Naive thymus-derived CD8-positive, alpha-beta T cell (primary cell): ENCODE measurements at places on chromosomes 11 and 22.
A peak's percentile ranks its signal among the peaks of the same experiment; 100 is the strongest.

- H3K27me3 ChIP-seq, result peaks cover 31% of the 10 kb centered on the region
- peak overlapping the region; percentile 51 for H3K27ac ChIP-seq
- peaks cover 7% of the 10 kb centered on the region for H3K4me1 ChIP-seq
- H3K4me3 ChIP-seq, result peak overlapping the region; percentile 43
- DNase-seq, result no peak
- no peaks in the 10 kb centered on the region for H3K36me3 ChIP-seq
Observed at GRCh38 chr22:44586999-44587736, 89.1 kb upstream of the RTL6 start.

DNA sequence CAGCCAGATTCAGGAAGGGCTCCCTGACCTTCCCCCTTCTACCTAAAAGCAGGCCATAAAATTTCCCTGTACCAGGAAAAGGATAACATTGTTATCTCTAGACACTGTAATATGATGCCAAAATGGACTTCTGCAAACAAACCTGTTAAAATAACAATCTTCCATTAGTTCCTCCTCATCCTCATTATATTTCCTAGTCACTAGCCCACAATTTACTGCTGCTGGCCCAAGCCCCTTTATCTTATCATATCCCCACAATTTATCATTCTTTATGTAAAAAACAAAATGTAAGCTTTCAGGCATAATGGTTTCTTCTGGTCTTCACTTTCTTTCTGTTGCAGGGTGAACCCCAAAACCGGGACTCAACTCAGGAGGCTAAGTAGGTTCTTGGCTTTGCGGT, 1132.1 kb upstream of the CNTN5 start:
- H3K36me3 ChIP-seq, result no peaks in the 10 kb centered on the region
- no peak for DNase-seq
- no peaks in the 10 kb centered on the region for H3K4me1 ChIP-seq
- no peaks in the 10 kb centered on the region for H3K27me3 ChIP-seq
- H3K4me3 ChIP-seq, result no peak overlapping the region

- DNase-seq, result no peak
- H3K4me1 ChIP-seq, result no peaks in the 10 kb centered on the region
- H3K36me3 ChIP-seq, result no peaks in the 10 kb centered on the region
- no peaks in the 10 kb centered on the region for H3K27me3 ChIP-seq
Observed at GRCh38 chr11:132332521-132332920, 962.1 kb downstream of the NTM start.

DNA sequence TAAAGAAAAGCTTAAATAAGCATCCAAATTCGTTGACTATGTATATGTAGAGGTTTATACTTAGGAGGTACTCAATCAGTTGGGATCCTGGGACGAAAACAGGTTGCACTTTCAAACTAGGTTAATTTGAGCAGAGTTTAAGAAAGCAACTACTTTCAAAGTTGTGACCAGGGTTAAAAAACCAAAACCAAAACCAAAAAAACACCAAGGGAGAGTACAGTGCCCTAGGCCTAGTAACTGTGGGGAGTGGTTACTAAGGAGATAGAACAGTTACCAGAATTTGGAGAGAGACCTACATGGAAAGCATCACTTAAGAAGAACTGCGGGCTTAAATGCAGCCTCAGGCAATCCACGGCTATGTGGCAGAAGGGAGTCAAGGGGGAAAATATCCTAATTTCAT, 148.3 kb downstream of the JRKL start:
- no peak overlapping the region for H3K4me3 ChIP-seq
- no peaks in the 10 kb centered on the region for H3K4me1 ChIP-seq
- H3K27ac ChIP-seq, result no peak overlapping the region
- no peaks in the 10 kb centered on the region for H3K27me3 ChIP-seq
- no peak for DNase-seq
- H3K36me3 ChIP-seq, result no peaks in the 10 kb centered on the region

GRCh38 chr11:28072321-28072720, 35.6 kb downstream of the KIF18A start:
- no peak overlapping the region for H3K27ac ChIP-seq
- H3K4me1 ChIP-seq, result no peaks in the 10 kb centered on the region
- H3K36me3 ChIP-seq, result no peaks in the 10 kb centered on the region
- H3K4me3 ChIP-seq, result no peak overlapping the region

- no peaks in the 10 kb centered on the region for H3K36me3 ChIP-seq
- H3K27me3 ChIP-seq, result peaks cover 44% of the 10 kb centered on the region
- no peak overlapping the region for H3K4me3 ChIP-seq
- no peak for DNase-seq
Observed at GRCh38 chr11:36306888-36307287, 10.8 kb downstream of the PRR5L start.

DNA sequence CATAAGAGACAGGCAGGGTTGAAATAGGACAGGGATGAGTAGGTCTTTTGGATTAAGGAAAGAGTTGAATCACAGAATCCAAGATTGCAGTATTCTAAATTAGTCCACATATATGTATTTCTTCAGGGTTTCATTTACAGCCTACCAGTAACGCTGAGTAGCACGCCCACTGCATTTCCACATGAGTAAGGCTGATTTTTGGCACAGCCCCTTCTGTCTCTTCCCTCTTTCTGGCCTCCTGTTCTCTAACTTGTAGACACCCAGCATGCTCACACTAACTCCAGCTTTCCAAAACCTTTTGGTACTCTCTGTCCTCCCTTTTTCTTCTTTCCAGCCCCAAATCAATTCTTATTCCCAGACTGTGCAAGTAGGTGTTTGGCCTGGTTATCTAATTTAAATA, 3.7 kb upstream of the SIK2 start:
- peaks cover 4% of the 10 kb centered on the region for H3K36me3 ChIP-seq
- no peaks in the 10 kb centered on the region for H3K27me3 ChIP-seq
- no peak overlapping the region for H3K4me3 ChIP-seq

DNA sequence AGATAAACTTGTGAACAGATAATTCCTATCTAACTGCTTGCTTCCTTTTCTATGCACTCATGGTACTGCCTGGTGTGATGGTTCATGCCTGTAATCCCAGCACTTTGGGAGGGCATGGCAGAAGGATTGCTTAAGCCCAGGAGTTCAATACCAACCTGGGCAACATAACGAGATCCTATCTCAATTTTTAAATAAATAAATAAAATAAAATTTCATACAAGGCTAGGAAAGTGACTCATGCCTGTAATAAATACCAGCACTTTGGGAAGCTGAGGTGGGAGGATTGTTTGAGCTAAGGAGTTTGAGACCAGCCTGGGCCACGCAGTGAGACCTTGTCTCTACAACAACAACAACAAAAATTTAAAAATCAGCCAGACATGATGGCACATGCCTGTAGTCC, 166.6 kb downstream of the COMMD9 start:
- H3K27ac ChIP-seq, result no peak overlapping the region
- H3K4me3 ChIP-seq, result no peak overlapping the region
- H3K36me3 ChIP-seq, result no peaks in the 10 kb centered on the region
- peaks cover 30% of the 10 kb centered on the region for H3K27me3 ChIP-seq
- DNase-seq, result no peak
- no peaks in the 10 kb centered on the region for H3K4me1 ChIP-seq

DNA sequence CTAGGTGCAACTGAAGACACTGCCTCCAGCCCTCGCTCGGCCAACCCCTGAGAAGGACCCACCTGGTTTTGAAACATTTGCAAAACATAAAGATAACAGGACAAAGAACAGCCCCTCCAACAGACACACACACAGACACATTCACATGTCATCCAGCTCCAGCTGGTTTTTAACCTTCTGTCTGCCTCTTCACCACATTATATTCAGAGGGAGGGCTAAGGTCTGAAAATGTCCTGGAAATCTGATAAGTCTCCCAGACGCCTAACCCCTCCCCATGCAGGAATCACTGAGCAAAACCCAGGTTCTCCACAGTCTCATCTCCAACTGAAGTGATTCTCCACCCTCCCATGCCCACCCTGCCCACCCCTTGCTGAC, 29.4 kb downstream of the PACSIN2 start:
- DNase-seq, result no peak
- peaks cover 25% of the 10 kb centered on the region for H3K4me1 ChIP-seq
- H3K27me3 ChIP-seq, result no peaks in the 10 kb centered on the region
- H3K27ac ChIP-seq, result no peak overlapping the region
- H3K36me3 ChIP-seq, result no peaks in the 10 kb centered on the region

GRCh38 chr11:16632295-16633200, 105.9 kb upstream of the C11orf58 start:
- H3K27ac ChIP-seq, result no peak overlapping the region
- no peak overlapping the region for H3K4me3 ChIP-seq
- no peak for DNase-seq
- no peaks in the 10 kb centered on the region for H3K36me3 ChIP-seq

- H3K4me3 ChIP-seq, result peak overlapping the region; percentile 7
- H3K36me3 ChIP-seq, result no peaks in the 10 kb centered on the region
- peak; percentile 61 for DNase-seq
- H3K4me1 ChIP-seq, result peaks cover 8% of the 10 kb centered on the region
- no peaks in the 10 kb centered on the region for H3K27me3 ChIP-seq
Observed at GRCh38 chr11:82906236-82906635, 4.7 kb downstream of the DDIAS start.

GRCh38 chr11:77497368-77497767, 23.5 kb upstream of the PAK1 start:
- H3K36me3 ChIP-seq, result peaks cover 3% of the 10 kb centered on the region
- H3K4me1 ChIP-seq, result no peaks in the 10 kb centered on the region
- DNase-seq, result no peak

GRCh38 chr22:45101515-45102227, 62.1 kb upstream of the NUP50 start:
- H3K4me3 ChIP-seq, result no peak overlapping the region
- peaks cover 2% of the 10 kb centered on the region for H3K4me1 ChIP-seq
- no peaks in the 10 kb centered on the region for H3K36me3 ChIP-seq

GRCh38 chr11:78536933-78537332, 37.7 kb downstream of the NARS2 start:
- H3K4me1 ChIP-seq, result peaks cover 9% of the 10 kb centered on the region
- no peak overlapping the region for H3K27ac ChIP-seq
- DNase-seq, result no peak
- H3K27me3 ChIP-seq, result no peaks in the 10 kb centered on the region
- no peaks in the 10 kb centered on the region for H3K36me3 ChIP-seq
- H3K4me3 ChIP-seq, result no peak overlapping the region

GRCh38 chr22:30094804-30095203, 14.5 kb downstream of the HORMAD2 start:
- no peak overlapping the region for H3K4me3 ChIP-seq
- no peaks in the 10 kb centered on the region for H3K4me1 ChIP-seq
- H3K27me3 ChIP-seq, result peaks cover 14% of the 10 kb centered on the region
- no peak overlapping the region for H3K27ac ChIP-seq
- no peak for DNase-seq

GRCh38 chr22:36328635-36329253, 59.0 kb downstream of the MYH9 start:
- H3K4me1 ChIP-seq, result peaks cover 76% of the 10 kb centered on the region
- DNase-seq, result no peak
- no peaks in the 10 kb centered on the region for H3K27me3 ChIP-seq
- H3K4me3 ChIP-seq, result peak overlapping the region; percentile 96

GRCh38 chr22:44192816-44193534, 12.2 kb downstream of the PARVG start:
- peak overlapping the region; percentile 68 for H3K4me3 ChIP-seq
- H3K27ac ChIP-seq, result peak overlapping the region; percentile 28
- peaks cover 25% of the 10 kb centered on the region for H3K4me1 ChIP-seq

DNA sequence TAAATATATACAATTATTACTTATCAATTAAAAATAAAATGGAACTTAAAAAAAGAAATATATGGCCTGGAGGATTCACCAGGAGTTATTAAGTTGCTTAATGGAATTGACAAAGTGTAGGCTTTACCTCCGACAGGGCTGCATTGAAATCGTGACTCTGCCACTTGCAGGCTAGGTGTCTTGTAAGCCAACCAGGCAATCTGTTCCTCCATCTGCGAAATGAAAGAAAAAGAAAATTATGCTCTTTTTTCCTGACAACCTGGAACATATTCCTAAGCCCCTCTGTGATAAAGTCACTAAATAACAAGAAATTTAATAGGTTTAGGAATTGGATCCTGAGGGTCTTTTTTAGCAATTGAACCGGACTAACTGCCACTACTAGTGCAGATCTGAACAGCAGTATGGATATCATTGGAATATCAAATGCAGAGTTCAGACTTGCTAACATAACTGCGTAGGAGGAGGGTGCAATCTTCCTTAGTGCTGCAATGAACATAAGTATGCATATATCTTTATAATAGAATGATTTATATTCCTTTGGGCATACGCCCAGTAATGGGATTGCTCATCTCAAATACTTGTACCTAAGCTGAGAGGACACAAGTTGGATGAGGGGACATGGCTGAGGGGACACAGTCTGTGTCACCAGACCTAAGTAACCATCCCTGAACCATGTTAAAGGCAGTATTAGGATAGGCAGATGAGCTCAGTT, 42.5 kb upstream of the CEP126 start:
- no peaks in the 10 kb centered on the region for H3K36me3 ChIP-seq
- H3K4me1 ChIP-seq, result no peaks in the 10 kb centered on the region

- no peaks in the 10 kb centered on the region for H3K4me1 ChIP-seq
- H3K36me3 ChIP-seq, result no peaks in the 10 kb centered on the region
- no peak overlapping the region for H3K4me3 ChIP-seq
- H3K27me3 ChIP-seq, result peaks cover 12% of the 10 kb centered on the region
Observed at GRCh38 chr11:22331771-22332170, 6.4 kb upstream of the SLC17A6 start.

- no peak for DNase-seq
- H3K27me3 ChIP-seq, result no peaks in the 10 kb centered on the region
- no peak overlapping the region for H3K4me3 ChIP-seq
- no peaks in the 10 kb centered on the region for H3K4me1 ChIP-seq
- peaks cover 45% of the 10 kb centered on the region for H3K36me3 ChIP-seq
Observed at GRCh38 chr11:125036933-125037332, 26.2 kb upstream of the SLC37A2 start.

DNA sequence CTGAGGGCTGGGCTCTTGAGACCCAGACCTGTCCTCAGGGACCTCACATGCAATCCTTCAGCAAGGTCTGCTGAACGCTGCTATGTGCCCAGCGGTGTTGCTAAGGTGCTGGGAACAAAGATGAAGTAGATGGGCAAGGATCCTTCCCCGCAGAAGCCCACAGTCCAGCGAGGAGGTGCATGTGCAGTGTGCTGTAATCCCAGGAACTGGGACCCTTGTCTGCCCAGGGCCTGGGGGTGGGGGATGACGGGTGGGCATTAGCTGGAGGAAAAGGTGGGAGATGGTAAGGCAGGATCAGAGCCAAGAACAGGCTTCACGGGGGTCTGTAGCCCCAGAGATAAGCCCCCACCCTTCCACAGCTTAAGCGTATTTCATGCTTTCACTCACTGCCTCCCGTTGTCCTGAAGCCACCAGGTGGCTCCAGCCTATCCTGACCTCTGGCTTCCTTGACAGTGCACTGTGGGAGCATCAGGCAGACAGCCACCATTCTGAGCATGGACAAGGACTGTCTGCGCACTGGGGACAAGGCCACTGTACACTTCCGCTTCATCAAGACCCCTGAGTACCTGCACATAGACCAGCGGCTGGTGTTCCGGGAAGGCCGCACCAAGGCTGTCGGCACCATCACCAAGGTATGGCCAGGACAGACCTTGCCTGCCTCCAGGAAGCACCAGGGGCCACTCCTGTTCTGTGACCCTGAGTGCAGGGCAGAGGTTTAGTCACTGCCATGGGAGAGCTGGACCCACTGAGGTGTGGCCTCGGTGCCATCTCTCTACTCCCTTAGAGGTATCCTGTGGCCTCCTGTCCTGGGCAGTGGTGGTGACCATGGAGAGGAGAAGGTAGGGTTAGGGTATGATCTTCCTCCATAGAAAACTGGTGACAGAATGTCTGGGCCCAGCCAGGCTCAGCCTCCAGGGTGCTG, 22.0 kb downstream of the GTPBP1 start:
- no peak for DNase-seq
- no peaks in the 10 kb centered on the region for H3K27me3 ChIP-seq
- H3K36me3 ChIP-seq, result peaks cover 85% of the 10 kb centered on the region
- H3K27ac ChIP-seq, result no peak overlapping the region
- peaks cover 16% of the 10 kb centered on the region for H3K4me1 ChIP-seq
- no peak overlapping the region for H3K4me3 ChIP-seq
